ENCODE measurements at places on chromosomes 1 and 21.

DNA sequence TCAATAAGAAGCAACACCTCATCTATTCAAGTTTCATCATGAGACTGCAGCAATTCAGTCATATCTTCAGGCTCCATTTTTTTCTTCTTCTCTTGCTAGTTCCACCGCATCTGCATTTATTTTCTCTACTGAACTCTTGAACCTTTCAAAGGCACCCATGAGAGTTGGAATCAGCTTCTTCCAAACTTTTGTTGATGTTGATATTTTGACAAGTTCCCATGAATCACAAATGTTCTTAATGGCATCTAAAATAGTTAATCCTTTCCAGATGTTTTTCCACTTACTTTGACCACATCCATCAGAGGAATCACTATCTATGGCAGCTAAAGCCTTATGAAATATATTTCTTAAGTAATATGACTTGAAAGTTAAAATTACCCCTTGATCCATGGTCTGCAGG, 434.3 kb downstream of the GPATCH2 start:
- no peak for ATAC-seq

- peak; percentile 48 for ATAC-seq
Observed at GRCh38 chr1:109239409-109240068, 9.8 kb upstream of the CELSR2 start.

GRCh38 chr1:85884372-85885035, 176.3 kb upstream of the ZNHIT6 start:
- ATAC-seq, result no peak

- ATAC-seq, result peak; percentile 47
Observed at GRCh38 chr1:39110882-39111281, 84.7 kb downstream of the NDUFS5 start.

- ATAC-seq, result no peak
Observed at GRCh38 chr1:25649505-25650288, 33.1 kb downstream of the MAN1C1 start.

DNA sequence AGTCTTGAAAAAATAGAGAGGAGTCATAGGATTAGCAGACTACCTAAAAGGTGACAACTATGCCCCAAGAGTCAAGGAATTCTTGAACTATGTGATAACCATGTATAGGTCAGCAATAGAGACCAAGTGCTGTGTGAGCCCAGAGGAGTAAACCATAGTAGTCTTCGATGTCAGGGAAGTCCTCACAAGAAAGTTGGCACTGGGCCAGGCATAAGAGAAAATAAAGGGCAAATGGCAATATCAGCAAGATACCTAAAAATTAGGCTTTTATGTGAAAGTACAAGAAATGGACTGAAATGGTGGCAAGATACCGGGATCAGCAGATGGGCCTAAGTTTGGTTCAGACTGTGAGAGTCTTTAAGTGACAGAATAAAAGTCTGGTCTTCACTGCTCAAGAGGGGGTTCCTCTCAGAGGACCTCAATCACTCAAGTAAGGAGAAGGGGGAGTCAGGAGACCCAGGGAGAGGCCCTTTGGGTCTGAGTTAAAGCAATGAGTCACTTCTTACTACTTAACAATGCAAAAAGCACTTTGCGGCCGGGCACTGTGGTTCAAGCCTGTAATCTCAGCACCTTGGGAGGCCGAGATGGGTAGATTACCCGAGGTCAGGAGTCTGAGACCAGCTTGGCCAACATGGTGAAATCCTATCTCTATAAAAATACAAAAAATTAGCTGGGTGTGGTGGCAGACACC, 95.0 kb downstream of the TEX35 start:
- ATAC-seq, result peak; percentile 6

- ATAC-seq, result no peak
Observed at GRCh38 chr1:29806646-29807319, 570.5 kb downstream of the PTPRU start.

- ATAC-seq, result peak; percentile 83
Observed at GRCh38 chr1:183622884-183623785, 12.4 kb downstream of the ARPC5 start.

DNA sequence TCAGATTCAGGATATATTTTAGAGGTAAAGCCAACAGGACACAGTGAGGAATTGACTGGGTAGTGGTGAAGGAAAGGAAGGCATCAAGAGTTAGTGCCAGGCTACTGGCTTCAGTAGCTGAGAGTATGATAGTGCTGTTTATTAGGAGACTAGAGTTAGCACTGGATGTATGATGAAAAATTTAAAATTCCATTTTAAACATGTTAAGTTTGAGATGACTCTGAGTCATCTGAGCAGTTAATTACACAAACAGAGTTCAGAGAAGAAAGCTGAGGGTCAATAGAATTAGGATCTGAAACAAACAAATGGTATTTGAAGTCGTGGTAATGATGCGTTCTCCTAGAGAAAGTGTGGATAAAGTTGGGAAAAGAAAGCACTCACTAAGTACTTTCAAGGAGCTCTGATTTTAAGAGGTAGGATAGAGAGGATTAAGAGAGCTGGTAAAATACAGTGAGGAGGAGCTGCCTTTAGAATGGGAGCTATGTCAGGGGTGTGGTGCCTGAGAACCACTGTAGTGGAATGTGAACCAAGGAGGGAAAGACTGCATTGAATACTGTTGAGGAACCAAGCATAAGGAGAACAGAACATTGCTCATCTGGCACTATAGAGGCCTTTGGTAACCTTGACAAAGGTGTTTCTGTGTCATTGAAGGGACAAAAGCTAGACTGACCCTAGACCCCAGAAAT, 21.7 kb upstream of the SHCBP1L start:
- ATAC-seq, result no peak

DNA sequence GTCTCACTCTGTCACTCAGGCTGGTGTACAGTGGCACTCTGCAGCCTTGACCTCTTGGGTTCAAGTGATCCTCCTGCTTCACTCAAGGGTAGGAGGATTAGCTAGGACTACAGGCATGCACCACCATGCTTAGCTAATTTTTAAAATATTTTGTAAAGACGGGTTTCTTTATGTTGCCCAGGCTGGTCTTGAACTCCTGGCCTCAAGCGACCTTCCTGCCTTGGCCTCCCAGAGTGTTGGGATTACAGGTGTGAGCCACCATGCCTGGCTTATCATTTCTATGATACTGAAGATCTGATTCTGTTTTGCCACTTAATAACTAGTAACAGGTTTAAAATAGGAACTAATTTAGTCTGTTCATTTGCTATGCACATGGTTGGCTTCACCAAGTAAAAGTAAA, 33.6 kb downstream of the GNAI3 start:
- no peak for ATAC-seq

DNA sequence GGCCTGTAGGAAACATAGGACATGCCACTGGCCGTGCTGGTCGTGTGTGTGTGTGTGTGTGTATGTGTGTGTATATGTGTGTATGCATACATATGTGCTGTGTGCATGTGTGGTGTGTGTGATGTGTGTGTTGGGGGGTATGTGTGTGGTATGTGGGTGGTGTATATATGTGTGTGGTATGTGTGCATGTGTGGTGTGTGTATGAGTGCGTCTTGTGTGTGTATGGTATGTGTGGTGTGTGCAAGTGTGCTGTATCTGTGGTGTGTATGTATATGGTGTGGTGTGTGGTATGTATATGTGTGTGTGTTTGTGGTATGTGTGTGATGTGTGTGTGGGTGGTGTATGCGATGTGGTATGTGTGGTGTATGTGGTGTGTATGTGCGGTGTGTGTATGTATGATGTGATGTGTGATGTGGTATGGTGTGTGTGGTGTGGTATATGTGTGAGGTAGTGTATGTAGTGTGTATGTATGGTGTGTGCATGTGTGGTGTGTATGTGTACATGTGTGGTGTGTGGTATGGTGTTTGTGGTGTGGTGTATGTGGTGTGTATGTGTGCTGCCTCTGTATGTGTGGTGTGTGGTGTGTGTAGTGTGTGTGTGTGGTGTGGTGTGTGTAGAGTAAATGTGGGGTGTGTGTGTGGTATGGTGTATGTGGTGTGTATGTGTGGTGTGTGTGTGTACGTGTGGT, 120.8 kb upstream of the CACHD1 start:
- ATAC-seq, result no peak

GRCh38 chr1:117580436-117580835, 25.4 kb upstream of the TENT5C start:
- ATAC-seq, result no peak

DNA sequence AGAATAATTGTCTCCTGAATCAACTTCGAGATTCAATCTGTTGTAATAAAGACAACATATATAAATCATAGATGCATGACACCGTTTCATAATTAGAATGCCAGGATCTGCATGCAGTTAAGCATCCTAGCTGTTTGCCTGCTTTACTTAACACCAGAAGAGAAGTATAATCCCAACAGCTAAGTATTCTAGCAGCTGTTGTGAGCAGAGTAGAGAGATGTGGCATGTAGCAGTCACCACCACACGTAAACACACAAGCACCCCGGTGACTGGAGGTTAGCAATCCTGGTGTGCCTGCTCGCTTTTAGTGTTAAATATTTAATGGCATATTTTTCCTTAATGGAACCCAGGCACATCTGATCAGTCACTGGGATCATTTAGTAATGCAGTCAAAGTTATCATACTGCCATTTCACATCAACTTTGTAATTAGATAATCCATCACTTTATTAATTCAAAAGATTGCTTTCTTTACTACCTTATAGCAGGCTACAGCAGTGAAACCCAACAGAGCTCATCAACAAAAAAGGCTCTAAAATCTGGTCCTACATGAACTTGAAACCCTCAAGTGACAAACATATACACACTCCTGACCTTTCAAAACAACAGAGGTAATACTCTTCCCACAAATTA, 187.9 kb downstream of the SMYD3 start:
- ATAC-seq, result no peak

- peak; percentile 40 for ATAC-seq
Observed at GRCh38 chr1:100265562-100265930, 470 bp upstream of the RTCA start.

DNA sequence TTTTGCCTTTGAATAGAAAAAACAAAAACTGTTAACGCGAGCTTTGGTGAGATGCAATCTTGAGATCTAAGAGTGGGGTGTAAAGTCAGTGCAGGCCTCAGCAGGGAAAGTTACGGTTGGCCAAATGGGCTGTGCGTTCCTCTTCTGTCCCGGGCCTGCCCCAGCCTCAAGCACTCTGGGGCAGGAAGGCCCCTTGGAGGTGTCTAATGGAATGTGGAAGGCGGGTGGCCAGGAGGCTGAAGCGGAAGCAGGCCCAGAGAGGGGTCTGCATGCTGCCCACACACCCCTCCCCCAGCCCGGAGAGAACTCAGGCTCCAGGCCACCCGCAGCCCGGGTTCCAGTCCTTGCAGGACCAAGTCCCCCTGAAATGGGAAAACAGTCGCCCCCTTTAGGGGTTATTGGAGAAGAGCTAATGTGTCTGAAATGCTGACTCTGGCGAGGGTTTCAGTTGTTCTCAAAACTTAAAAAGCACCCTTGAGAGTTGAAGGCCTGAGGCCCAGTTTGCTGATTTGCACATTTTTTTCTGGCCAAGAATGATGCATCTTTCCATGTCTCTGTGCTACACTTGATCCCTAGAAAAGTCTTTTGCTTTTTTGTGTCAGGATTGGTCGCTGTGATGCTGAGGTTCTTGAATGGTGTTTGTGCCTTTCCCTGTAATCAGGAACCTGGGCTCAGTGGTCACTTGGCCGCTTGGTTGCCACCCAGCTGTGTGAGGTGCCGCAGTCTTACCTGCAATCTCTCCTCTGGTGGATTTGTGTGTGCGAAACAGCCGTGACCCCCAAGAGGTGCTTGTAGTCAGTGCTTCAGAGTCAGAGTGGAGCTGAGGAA, 2.0 kb downstream of the COL18A1 start:
- ATAC-seq, result no peak

- ATAC-seq, result no peak
Observed at GRCh38 chr1:95561346-95561745, 327.3 kb downstream of the RWDD3 start.

DNA sequence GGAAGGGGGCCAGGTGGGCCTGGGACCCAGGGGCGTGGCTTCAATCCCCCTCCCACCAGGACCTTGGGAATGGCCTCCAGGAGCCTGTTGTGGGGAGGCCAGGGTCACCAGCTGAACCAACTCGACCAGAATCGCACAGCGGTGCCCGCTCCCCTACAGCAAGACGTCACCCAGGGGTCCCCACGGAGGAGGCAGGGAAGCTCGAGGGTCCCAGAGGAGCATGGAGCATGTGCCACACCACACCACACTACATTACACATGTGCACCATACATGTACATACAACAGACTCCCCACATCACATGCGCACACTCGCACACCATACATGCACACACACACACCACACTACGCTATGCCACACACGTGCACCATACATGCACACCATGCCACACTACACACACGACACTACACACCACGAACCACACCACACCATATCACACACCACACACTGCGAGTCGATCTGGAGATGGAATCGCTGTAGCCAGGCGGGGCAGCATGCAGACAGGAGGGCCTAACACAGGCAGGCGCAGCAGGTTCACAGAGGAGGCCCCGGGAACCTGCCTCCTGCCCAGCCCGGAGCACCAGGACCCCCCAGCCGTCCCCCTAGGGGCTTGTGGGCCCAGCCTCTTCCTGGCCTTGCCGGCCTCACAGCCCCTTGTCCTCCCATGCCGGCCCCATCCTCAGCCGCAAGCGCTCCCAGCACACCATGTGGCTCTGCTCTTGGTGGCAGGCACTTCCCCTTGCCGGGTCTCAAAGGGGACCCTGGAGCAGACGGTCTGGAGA, 596 bp downstream of the ITGB2 start:
- no peak for ATAC-seq

GRCh38 chr1:28902738-28903137, 11.6 kb upstream of the EPB41 start:
- no peak for ATAC-seq

DNA sequence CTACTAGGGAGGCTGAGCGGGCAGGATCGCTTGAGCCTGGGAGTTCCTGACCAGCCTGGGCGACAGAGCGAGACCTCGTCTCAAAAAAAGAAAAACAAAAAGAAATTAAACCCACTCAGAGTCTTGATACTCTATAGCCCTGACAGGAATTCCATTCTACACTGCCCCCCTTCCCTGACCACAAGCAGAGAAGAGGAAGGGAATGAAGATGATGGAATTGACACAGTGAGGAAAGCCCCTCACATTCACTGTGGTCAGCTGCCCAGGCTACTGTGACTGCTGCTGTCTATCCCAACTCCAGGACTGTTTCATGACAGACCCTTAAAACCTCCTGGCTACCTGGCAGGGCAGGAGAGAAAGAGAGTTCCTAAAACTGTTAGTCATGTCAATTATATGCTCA, 12.1 kb downstream of the LIN9 start:
- ATAC-seq, result no peak

DNA sequence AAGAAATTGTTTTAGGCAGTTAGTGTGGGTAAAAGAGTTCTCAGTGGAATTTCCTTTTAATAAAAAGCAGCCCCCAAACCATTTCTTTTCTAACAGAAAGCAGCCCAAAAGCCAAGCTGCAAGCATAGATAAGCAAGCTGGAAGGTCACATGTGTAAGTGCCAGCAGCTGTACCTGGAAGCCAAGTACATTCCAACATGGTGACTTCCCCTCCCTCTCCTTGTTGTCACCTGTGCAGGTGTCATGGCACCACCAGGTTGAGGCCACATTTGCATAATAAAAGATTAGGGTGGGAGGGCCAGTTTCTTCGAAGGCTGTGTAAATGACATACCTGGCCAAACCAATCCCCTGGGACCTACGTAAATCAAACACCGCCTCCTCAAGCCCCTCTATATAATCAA, 240.3 kb upstream of the RAB4A start:
- ATAC-seq, result no peak

Data from gastroesophageal sphincter (tissue), 4 donors.